ENCODE measurements at places on chromosomes 13 and 19.

GRCh38 chr13:52405369-52405766 is 604 bp downstream of the THSD1 start:
- DNase-seq: peak; percentile 11

GRCh38 chr19:19409205-19409604 is 3.7 kb downstream of the GATAD2A start:
- no peak for DNase-seq

GRCh38 chr19:15448044-15448777 is 1.5 kb downstream of the WIZ start:
- DNase-seq: no peak

DNA sequence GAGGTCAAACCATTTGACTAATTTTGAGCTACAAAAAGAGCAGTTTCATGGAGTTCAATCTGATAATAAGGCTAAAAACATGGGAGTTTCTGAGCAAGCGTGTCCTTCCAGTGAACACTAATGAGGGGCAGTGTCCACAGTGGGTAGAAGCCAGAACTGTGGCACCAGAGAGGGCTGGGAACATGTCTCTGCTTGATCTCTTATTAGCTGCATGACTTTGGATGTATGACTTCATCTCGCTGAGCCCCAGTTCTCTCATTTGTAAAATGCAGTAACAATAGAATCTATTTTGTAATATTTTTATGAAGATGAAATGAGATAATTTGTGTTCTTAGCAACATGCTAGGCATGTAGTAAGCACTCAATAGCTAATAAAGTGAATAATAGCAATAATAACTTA is 69.8 kb downstream of the HS6ST3 start:
- no peak for DNase-seq

DNA sequence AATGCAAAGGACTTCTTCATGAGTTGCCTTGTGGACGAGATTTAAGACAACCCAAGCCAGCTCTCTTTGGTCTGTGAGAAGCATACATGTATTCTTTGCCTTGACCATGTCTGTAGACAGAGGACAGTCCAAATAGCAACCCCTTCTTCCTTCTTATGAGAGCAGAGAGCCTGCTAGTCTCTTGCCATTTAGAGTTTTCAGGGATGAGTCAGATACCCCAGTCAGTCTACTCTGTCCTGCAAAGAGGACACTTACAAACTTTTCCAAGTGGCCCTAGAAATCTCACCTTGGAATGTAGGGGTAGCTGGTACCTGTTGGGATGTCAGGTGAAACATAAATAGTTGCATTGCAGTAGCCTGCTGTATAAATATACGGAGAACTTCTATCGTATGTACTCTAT is 36.7 kb downstream of the DNAJC3 start:
- DNase-seq: peak; percentile 45

GRCh38 chr19:37401078-37401477 is 30.2 kb downstream of the ZNF527 start:
- DNase-seq: no peak

GRCh38 chr19:39497701-39497995 is 1.1 kb upstream of the DLL3 start:
- no peak for DNase-seq
